ENCODE measurements at places on chromosomes 13 and 19. TPM values are rescaled to one million over a fixed set of nuclear protein-coding genes. Genes with fewer than 3 reads are reported as not detected.

MISP3 gene
- under 0.01 TPM for total RNA-seq

ZIC5 gene
- not detected for total RNA-seq

KIR3DL1 gene
- not detected for total RNA-seq

CLEC4G gene
- not detected for total RNA-seq

ZNF808 gene
- total RNA-seq, result 22.8 TPM

APOC1 gene
- total RNA-seq, result not detected
